ENCODE measurements at places on chromosomes 5 and 9.

DNA sequence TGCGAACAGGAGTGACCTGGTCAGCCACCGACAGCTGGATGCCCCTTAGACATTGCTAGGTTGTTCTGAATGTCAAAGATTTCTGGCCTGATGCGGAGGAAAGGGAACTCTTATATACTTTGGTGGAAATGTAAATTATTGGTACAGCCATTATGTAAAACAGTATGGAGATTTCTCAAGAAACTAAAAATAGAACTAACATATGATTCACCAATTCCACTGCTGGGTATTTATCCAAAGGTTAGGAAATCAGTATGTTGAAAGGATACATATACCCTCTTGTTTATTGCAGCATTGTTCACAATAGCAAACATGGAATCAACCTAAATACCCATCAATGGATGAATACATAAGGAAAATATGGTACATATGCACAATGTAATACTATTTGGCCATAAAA lies 31.8 kb downstream of the DMRT3 start:
- DNase-seq: no peak

GRCh38 chr5:91707521-91707841 lies 324.4 kb upstream of the ARRDC3 start:
- DNase-seq: no peak

GRCh38 chr5:143105216-143105905 lies 298.1 kb downstream of the NR3C1 start:
- no peak for DNase-seq

DNA sequence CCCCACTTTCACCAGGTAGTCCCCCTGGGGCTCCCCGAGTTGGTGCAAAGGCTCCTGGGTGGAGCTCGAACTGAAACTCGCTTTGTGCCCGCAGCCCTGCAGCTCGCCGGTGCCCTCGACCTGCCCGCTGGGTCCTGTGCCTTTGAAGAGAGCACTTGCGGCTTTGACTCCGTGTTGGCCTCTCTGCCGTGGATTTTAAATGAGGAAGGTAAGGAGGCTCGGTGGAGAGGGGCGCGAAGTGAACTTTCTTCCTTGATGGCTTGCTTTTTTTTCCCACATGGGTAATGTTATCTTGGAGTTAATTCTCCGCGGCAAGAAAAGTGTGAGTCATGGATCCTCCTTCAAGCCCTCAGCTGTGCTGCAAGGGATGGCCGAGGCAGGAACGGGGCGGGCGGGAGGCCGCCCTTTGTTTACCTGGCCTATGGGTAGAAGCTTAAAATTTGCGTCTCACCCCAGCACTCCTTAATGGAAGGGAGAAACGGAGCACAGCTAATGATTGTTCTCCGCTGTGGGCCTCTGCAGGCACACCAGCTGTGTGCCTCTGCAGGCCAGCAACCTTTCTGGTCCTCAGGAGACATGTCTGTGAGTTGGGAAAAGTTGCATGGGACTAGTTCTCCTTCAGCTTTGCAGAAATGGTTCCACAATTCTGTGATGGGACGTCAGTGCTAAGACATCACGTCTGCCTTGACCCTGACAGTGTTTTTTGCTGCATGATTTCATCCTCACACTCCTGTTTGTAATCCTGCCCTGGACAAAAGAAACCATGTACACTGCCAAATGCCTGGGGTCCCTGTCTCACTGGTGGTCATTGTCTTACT lies 1.1 kb downstream of the MAMDC2 start:
- no peak for DNase-seq

DNA sequence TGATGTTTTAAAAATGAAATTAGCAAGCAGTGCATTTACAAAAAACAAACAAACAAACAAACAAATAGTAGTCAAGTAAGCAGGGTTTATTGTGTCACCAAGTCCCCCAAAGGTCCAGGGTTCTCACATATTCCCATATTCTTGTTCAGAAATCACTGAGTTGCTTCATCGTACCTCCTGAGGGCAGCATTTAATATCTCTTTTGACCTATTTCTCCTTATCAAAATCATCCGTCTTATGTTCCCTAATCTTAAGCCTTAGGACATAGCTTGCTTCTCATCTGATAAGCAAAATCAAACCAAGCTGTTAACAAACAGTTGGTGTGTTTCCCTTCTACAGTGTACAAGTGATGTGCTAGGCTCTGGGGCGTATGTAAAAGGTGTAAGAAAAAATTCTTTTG lies 109.5 kb upstream of the MAN2A1 start:
- DNase-seq: no peak

GRCh38 chr5:147361441-147362175 lies 126.8 kb downstream of the STK32A start:
- no peak for DNase-seq

GRCh38 chr9:14768405-14769229 lies 46.1 kb upstream of the CER1 start:
- no peak for DNase-seq

DNA sequence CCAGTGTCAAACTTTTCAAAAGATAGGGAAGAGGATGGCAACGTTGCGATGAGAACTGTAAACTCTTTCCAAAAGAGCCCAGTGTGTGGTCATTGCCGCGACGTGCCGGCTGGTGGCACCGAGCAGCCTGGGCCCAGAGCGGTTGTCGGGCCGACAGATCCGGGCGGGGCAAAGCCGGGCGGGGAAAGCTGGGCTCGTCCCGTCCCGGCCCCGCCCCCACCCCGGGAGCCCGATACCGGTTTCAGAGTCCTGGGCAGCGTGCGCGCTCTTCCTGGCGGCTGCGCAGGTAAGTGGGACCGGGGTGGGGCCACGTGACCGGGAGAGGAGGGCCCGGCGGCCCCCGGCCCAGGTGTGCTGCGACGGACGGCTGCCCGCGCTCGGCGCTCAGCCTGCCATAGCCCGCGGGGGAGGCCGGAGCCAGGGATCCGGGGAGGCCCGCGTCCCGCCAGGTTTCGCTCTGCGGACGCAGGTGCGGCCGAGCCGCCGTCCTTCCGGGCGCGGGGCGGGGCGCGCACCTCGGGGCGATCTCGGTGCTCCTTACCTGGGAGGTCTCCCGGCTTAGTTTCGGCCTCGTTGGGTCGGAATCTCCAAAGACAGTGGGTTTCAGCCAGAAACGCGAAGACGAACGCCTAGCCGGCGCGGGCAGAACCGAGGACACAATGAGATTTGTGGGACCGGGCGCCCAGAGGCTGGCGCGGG lies at the start of gene MARVELD2:
Gene MARVELD2, plus strand, starts transcription at position 232 of the 699 bp plus-strand sequence. CDS start 4,270 bp downstream, outside the sequence.
- DNase-seq: peak; percentile 27

DNA sequence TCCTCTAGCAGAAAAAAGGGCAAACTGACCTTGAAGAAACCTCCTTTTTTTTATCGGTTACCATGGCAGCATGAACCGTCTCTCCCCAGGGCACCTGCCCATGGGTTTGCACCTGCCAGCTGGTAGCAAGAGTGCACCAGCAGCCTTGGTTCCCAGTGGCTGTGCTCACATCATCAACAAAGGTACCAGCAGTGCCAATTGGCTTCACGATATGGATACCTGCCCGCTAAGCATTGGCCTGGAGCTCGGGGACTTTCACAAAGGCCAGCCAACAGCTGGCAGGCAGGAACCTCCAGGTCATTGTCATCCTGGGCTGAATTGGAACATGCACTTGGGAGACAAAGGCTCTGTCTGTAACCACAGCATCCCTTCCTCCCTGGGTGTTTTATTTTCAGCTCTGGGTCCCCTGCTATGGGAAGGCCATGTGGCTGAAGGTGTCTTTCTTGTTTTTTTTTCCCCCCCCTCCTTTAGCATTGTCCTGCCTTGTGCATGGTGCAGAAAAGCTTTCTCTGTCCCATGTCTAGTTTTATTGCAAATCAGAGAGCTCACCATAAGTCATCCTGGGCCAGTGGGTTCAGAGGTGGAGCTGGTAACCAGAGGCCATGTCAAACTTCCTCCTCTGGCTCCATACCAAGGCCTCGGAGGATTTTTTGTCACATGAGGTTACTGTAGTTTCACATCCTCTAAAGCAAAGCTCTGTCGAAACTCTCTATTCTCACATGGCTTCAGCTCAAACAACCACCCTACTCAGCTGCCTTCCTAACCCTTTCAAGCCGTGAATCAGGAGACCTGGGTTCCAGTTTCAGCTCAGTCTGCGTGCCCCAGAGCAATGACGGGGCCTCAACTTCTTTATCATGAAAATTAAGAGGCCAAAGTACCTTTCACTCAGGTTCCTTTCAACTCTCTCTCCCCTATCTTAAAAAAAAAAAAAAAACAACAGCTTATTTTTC lies 145.5 kb upstream of the MAP3K1 start:
- no peak for DNase-seq

- DNase-seq: no peak
These were observed 123.4 kb upstream of the RETREG1 start for GRCh38 chr5:16740066-16740810.

GRCh38 chr5:92402956-92403702 lies 1020.0 kb upstream of the ARRDC3 start:
- no peak for DNase-seq

- DNase-seq: no peak
These were observed 227.0 kb downstream of the PDE4D start for GRCh38 chr5:59666440-59667068.

GRCh38 chr5:2511706-2512105 lies 239.8 kb downstream of the IRX2 start:
- no peak for DNase-seq

GRCh38 chr5:91365498-91365897 lies 17.6 kb downstream of the ARRDC3 start:
- no peak for DNase-seq

GRCh38 chr9:86488794-86489193 lies 134.6 kb upstream of the TUT7 start:
- no peak for DNase-seq

DNA sequence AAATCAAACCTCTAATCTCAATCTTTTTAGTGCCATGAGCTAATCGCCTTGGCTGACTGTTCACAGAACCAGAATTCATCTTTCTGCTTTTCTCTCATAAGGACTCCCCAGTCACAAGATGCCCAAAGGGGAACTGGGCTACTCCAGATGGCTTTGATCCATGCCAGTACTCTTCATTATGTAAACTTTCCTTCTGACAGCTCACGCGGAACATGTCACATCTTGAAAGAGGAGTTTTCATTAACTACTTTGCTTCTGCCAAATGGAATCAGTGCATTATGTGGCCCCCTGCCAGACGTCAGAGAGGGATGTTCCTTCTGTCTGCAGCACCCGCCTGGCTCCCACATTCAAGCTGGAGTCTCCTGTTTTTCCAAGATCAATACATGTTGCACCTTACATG lies 142.1 kb upstream of the NMUR2 start:
- no peak for DNase-seq

DNA sequence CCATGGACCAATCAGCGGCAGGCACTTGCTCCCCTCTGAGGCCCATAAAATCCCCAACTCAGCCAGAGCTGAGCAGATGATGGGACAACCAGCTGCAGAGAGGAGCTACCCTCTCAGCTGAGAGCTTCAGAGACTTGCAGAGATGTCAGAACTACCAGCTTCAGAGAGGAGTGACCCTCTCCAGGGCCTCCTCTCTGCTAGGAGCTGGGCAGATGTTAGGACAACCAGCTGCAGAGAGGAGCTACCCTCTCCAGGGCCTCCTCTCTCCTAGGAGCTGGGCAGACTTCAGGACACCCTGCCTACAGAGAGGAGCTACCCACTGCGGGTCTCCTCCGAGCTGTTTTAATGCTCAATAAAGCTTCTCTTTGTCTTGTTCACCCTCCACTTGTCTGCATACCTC lies 3.0 kb upstream of the AUH start:
- no peak for DNase-seq

- DNase-seq: no peak
These were observed 111.9 kb downstream of the FEM1C start for GRCh38 chr5:115432691-115433090.

DNA sequence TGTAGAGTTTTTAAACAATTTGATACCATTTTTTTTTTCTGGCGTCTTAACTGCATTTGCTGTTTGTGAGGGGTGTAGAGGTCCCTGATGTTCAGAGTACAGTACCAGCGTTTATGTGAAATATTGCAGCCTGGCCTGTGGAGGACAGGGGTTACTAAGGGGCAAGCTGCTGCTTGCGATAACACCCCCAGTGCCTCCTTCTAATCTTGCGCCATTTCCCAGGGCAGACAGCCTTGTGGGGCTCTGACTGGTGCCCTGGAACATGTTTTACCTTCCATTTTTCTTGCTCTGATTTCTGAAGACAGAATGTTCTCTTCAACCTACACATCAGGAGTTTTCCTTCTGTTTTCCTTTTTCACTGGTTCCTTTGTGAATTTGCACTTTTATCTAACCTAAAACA lies 142.9 kb downstream of the DOCK8 start:
- no peak for DNase-seq

- no peak for DNase-seq
These were observed 192.5 kb downstream of the CDK5RAP2 start for GRCh38 chr9:120387257-120388002.

DNA sequence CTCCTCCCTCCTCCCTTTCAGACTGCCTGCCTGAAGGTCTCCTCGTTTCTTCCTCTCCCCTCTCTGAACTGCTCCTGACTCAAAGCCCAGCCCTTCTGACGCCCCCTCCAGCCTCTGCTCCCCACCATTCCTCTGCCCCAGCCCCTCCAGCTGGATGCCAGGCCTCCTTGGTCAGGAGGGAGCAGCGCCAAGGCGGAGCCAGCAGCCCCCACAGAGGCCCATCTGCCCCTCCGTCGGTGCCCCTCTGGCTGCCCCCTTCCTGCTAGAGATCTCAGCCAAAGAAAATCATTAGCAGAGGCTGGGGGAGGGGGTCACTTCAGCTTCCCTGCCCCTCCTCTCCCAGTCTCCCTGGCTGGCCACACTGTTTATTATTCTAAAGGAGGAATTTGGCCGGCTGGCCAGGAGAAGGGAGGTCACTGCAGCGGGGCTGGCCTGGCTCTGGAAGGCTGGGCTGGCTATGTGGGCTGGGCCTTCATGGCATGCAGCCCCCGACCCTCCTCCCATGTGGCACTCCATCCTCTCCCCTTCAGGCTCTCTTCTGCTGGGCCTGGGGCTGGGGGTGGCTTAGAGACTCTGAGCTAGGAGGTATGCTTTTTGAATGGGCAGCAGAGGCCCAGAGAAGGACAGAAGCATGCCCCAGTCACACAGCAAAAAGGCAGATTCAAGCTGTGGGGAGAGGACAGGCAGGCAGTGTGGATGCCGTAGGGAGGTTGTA lies 16.9 kb downstream of the PDGFRB start:
- DNase-seq: no peak

GRCh38 chr9:124684169-124684568 lies 86.9 kb downstream of the NR6A1 start:
- no peak for DNase-seq

DNA sequence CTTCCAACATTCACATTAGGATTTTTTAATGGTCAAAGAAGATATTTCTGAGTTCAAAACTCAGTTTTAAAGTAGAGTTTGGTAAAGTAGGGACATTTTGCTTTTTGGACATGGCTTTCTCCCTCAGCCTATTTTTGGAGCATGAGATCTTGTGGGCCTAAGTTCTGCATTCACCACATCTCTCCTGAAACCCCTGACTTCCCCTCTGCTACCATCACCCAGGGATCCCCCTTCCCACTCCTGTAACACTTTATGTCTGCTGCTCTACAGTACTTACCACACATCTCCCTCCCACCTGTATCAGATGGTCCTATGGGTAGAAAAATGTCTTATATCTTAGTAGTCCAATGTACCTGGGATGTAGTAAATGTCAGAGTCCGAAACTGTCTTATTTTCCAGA lies 48.2 kb upstream of the JAK2 start:
- DNase-seq: no peak

DNA sequence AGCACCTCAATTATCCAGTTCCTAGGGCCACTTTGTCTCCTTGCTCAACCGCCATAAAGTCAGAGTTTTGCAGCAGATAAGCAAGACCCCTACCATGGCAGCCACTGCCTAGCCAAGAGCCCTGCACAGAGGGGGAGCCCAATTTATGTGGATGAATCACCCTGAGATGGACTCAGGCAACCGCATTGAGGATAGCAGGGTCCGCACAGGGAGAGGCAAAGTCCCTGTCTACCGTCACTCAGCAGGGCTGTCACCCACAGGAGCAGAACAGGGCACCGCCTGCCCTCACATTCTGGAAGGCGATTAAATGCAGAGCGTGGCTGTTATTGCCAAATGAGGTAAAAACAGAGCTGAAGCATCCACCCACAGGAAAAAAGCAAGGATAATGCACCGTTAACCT lies 1.7 kb downstream of the FBP2 start:
- DNase-seq: no peak

All from stimulated activated CD8-positive, alpha-beta memory T cell treated with anti-CD3 and anti-CD28 coated beads, Interleukin-2, amount 100 ng/mL, for 48 hours (primary cell).